Fibroblast of villous mesenchyme (primary cell): ENCODE measurements at places on chromosomes 12 and 14.

DNA sequence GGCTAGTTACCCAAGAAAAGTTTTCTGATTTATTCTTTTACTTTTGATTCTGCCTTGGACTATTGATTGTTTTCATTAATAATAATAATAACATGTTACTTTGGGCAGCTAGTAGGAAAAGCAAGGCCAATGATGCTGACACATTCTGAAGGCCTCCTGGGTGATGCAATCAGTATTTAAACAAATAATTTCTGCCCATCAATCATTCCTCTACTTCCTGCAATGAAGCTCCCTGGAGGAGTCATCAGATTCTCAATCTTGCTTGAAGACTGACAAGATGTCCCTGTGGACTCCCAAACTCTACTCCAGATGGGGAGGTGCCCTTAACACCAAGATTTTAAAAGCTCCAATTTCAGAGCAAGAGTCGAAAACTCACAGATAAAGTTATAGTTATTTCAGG lies at the start of gene SPX:
SPX (plus strand) TSS at position 244 of the 400 bp plus-strand sequence. CDS start 177 bp downstream, outside the sequence.
- DNase-seq, result peak; percentile 7

DNA sequence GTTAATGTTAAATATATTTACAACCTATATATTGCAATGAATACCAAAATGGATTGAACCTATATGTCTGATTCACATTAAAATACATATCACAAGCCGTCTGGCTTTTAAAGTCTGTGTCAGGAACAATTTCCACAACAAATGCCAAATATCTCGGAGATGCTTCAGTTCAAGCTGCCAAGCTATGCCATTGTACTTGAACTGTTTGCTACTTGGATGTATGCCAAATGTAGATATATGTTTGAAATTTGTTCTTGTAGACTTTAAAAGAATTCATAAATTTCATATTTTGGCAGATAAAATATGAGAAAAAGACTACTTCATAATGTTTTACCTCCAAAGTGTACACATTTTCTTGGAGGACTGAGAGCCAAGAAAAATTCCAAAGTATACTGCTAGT lies 37.0 kb downstream of the WASHC3 start:
- no peak for DNase-seq

- peak; percentile 42 for DNase-seq
Measured at GRCh38 chr12:80936642-80937390, 918 bp downstream of the LIN7A start.

DNA sequence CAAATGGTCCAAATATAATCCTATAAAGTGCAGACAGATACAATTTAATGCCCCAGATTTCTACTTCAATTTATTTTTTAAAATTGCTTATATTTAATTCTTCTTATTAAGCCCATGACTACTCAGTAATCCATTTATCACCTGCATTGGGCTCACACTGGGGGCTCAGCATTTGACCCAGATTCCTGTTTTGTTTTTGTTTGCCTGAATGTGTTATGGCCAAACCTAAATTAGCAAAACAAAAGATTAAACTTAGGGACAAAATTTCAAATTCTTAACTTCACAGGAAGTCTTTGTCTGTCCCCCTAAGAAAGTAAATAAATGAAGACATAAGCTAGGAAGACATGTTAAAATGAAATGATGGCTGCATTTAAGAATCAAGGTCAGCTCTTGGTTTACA lies 322.3 kb downstream of the RMST start:
- no peak for DNase-seq

DNA sequence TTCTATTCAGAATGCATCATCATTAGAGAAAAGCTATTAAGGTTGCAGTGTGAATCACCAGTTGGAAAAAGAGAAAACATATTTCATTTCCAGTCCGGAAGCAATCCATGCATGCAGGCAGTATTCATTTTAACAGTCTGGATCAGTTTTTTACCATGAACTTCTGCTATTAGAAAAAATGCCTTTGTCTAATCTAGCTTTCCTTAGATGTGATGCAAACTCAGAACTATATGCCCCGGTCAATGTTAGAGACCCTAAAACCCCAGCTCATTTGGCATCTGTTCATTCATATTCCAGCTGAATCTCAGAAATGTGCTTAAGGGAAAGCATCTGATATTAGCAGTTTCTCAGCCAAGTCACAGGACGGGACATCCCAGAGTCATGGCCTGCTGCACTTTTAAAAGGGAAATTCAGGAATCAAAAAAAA lies 8.5 kb downstream of the IRAK3 start:
- DNase-seq, result no peak

- peak; percentile 38 for DNase-seq
Measured at GRCh38 chr12:25242981-25243679, 7.6 kb downstream of the KRAS start.

DNA sequence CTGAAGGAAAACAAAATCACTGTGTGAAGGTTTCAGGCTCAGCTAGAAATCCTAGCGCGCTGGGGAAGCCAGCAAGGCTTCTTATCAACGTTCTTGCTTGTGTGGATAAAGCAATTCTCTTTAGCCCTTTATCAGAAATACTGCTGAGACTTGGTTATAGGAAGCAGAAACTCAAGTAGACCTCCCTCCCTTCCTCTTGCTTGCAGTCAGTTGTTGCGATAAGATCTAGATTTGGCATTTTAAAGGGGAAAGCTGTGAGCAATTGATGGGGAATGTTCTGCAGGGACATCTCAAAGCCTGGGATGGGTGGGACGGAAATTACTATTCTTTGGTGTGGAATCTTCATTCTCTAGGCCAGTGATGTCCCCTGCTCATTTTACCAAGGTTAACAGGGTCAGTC lies 76.4 kb upstream of the ANO4 start:
- DNase-seq, result peak; percentile 54

DNA sequence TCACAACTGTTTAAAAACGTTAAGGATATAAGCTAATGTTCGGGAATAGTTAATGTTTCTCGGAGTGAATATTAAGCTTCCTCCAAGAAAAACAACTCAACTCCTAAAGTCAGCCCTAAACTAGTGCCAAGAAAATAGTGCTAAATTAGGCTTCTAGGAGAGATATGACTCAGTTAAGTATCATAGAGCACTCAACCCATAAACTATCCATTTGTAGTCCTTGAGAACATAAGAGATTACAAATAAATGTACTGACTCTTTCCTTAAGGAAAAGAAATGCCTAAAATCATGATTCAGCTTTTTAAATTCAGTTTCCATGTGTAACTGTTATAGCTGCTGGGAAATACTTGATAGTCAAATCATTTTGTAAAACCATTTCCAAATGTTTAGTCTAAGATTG lies 117.1 kb downstream of the HMGA2 start:
- DNase-seq, result peak; percentile 74

DNA sequence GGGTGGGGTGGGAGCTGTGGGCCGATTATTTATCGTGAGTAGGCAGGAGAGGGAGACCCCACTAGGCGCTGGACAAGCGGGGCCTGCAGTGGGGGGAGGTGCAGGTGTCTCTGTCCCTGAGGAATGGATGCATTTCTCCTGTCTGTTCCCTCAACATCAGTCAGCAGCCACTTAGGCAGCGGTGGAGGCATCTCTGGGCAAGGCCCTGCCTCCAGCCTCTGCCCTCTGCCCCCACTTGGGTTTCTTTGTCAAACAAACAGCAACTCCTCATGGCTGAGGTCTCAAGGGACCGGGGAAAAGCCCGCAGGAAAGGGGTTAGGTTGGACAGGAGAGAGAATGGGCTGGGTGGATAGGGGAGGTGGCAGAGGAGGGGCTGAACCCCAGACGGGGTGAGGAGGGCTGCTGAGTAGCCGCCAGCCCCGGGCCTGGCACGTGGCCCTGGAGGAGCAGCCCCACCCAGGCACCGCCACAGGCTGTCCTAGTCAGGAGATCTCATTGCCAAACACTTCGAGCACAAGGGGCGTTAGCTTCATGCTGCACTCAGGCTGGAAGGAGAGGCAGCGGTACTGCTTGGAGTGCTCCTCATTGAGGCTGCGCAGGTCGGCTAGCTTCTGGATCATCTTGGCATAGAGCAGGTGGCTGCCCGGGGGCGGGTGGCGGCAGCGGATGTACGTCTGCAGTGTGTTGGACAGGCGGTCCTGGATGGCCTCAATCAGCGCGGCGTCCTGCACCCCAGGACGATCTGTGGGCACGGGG lies 24.7 kb upstream of the HDAC7 start:
- DNase-seq, result peak; percentile 53

- peak; percentile 66 for DNase-seq
Measured at GRCh38 chr12:121590476-121591143, 9.8 kb upstream of the KDM2B start.

GRCh38 chr12:105365231-105365630 lies 34.7 kb downstream of the C12orf75 start:
- no peak for DNase-seq

DNA sequence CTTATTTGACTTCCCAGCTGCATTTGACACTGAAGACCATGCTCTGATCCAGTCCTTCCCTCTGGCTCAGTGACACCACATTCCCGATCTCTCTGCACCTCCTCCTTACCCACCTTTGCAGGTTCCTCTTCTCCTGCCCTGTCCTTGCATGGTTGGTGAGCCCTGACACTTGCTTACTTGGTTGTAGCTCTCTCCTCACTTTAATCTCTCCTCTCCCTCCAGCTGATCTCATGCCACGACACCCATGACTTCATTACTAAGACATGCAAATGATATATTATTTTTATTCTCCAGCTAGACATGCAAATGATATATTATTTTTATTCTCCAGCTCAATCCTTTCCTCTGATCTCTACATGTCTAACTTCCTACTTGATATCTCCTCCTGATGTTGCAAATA lies at the start of gene SERPINA9:
SERPINA9 (minus strand) TSS at position 175 of the 400 bp plus-strand sequence. CDS start 6,357 bp downstream, outside the sequence.
- DNase-seq, result no peak

DNA sequence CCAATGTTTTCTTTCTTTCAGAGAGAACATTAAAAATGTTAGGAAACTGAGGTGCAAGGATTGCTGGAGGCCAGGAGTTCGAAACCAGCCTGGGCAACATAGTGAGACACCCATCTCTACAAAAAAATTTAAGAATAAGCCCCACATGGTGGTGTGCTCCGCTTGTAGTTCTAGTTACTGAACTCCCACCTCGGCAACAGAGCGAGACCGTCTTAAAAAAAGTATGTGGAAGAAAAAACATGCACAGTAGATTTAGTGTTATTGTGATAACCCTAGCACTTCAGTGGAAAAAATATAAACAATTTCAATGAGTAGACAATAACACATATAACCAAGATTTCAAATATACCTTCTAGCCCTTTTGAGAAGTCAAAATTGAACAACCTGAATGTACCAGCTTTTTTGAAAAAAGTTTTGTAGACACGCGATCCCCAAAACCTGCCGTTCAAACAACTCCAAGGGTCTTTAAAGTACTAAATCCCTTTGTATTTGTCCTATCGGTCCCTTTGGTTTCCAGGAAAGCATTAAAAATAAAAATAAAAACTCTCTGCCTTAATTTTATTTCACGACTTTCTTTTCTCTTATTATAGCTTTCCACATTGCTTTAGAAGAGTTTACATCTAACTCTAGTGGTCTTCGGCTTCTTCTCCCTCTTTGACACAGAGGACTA lies 1.0 kb upstream of the ANO6 start:
- peak; percentile 50 for DNase-seq

DNA sequence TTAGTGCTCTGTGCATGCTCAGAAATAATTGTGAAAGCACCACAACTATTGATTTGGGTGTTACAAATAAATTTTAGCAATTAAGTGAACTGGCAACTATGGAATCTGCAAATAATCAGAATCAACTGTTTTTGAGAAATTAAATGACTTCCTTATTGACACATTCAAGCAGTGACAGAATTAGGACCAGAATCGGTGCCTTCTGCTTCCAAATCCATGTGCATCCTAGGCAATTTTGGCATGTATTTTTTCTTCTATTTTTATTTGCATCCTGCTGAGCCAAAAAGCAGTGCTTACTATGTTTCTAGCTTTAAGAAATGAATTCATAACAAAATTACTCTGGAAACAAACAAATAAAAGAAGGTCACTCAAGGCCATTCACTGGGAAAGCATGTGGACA lies 408.2 kb downstream of the GXYLT1 start:
- DNase-seq, result no peak

DNA sequence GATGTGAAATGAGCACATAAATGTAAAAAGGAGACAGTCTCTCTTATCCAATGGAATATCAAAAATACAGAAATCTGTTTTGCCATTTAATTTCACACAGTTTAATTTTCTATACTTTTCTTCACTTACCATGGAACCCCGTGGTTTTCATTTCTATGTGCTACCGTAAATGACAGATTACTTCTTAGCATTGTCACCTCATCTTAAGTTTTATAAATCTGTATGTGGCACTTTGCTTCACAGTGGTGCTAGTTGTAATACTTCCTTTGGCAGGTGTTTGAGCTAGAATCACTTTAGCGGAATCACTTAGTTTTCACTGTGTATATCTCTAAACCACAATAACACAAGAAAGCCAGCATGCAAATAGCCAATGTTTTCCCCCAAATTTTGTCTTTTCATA lies 781.9 kb upstream of the MGAT4C start:
- no peak for DNase-seq

DNA sequence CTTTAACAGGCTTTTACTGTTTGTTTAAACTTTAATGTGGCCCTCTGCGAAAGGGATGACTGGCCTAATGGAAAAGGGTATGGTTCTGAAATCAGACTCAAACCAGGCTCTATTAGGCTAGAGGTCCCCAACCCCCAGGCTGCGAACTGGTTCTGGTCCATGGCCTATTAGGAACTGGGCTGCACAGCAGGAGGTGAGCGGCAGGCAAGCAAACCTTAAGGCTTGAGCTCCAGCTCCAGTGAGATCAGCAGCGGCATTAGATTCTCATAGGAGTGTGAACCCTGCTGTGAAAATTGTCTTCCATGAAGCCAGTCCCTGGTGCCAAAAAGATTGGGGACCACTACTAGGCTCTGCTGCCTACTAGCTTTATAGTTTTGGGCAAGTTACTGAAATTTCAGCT lies 11.1 kb downstream of the GALNT4 start:
- no peak for DNase-seq

DNA sequence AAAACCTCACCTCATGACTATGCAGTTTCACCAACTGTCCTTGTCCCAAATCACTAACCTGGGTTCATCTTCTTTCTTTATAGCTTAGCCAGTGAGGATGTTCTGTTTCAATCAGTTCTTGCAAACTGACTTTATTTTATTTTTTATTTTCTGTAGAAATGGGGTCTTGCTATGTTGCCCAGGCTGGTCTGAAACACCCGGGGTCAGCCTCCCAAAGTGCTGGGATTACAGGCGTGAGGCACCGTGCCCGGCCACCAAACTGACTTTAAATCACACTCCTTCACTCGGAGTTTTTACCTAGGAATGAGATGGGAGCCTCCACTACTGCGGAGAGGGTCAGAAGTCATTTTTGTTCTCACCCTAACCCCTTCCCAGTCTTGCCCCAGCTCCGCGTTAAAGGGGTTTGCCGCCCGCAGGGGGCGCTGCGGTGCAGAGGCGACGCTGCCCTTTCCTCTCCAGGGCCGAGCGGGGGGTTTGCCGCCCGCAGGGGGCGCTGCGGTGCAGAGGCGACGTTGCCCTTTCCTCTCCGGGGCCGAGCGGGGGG lies 7.0 kb upstream of the B4GALNT3 start:
- DNase-seq, result no peak
